ENCODE measurements at places on chromosomes 12 and 14. TPM values are rescaled to one million over a fixed set of nuclear protein-coding genes. Genes with fewer than 3 reads are reported as not detected.

SAMD15 gene
- 0.91 TPM for polyA plus RNA-seq

KITLG gene
- polyA plus RNA-seq, result 8.6 TPM

GRCh38 chr12:6613015-6613775 is 6.0 kb upstream of the CHD4 start:
- DNase-seq, result peak; percentile 63

- DNase-seq, result no peak
Observed at GRCh38 chr12:68793975-68794652, 13.9 kb upstream of the MDM2 start.

DNA sequence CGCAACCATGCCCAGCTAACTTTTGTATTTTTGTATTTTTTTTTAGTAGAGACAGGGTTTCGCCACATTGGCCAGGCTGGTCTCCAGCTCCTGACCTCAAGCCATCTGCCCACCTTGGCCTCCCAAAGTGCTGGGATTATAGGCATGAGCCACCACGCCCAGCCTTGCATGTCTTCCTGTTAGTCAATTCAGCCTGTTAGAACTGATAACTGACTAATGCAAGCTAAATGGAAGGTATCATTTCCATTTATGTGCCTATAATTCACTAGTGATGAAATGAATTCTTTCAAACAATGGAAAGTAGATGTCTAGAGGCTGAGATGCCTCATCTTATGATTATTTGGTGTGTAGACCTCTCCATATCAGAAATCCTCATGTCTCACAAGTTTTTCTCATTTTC is 37.3 kb upstream of the DIP2B start:
- DNase-seq, result no peak

DNA sequence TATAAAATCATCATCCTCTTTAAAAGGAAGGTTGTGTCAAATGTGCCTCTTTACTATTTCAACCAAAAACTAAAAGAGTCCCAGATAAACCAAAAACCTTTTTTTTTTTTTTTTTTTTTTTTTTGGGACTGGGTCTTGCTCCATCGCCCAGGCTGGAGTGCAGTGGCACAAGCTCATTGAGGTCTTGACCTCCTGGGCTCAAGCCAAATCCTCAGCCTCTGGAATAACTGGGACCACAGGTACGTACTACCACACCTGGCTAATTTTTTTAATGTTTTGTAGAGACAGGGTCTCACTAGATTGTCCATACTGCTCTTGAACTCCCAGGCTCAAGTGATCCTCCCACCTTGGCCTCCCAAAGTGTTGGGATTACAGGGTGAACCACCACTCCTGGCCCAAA is 16.4 kb upstream of the SELPLG start:
- no peak for DNase-seq

- peak; percentile 77 for DNase-seq
Observed at GRCh38 chr12:2877047-2877952, at the start of the genes FOXM1 and RHNO1. TSS of gene FOXM1 (minus strand) at chr12:2877174. CDS start at chr12:2874478, 2,696 bp downstream. TSS of gene RHNO1 (plus strand) at chr12:2877223. CDS start at chr12:2885367, 8,144 bp downstream.
